ENCODE measurements at places on chromosomes 2 and 18.
A peak's percentile ranks its signal among the peaks of the same experiment; 100 is the strongest.

- DNase-seq = no peak
Measured at GRCh38 chr2:169978402-169979017, 151.3 kb downstream of the UBR3 start.

GRCh38 chr2:79159030-79159429, 523 bp downstream of the REG3A start:
- DNase-seq = no peak

DNA sequence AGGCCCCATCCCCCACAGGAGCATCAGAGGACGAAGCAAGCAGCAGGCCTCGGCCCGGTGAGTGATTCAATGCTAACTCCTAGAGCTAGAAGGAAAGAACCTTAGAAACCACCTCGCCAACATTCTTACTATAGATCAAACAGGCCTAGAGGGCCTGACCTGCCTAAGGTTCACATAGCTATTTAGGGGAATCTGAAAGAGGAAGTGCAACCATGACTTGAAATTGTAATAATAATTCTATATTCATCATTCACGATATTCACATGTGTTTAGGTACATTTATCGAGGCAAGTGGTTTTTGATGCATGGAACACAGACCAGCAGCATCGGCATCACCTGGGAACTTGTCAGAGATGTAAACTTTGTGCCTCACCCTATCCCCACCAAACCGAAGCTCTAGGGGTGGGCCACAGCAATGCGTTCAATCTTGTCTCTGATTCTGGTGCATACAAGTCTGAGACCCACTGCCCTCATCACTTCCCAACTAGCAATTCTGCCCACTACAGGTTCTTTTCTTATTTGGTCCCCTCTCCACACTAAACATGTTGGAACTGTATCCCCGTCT, 78.0 kb upstream of the DNMT3A start:
- no peak for DNase-seq

GRCh38 chr2:99626158-99626557, 136.3 kb upstream of the REV1 start:
- DNase-seq = no peak

- DNase-seq = no peak
Measured at GRCh38 chr2:69993048-69993565, 31.7 kb upstream of the ASPRV1 start.

DNA sequence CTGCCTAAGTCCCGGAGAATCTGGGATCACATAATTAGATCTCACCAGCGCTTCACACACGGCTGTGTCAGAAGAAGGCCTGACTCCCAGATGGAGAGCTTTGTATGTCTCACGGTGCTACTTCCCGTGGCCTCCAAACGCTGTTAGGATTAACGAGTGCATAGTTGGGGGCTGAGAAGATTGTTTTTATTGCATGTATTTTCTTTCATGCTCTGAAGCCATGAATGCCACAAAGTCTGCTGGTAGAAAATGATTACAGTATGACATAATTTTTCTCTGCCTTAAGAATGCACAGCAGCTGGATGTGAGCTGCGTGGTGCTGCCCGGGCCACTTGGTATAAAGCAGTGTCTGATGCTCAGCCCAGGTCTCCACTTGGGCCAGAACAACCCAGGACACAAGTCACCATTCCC, 166.5 kb downstream of the SEPTIN10 start:
- DNase-seq = no peak

GRCh38 chr2:217899231-217900009, 103.4 kb downstream of the TNS1 start:
- DNase-seq = peak; percentile 58

DNA sequence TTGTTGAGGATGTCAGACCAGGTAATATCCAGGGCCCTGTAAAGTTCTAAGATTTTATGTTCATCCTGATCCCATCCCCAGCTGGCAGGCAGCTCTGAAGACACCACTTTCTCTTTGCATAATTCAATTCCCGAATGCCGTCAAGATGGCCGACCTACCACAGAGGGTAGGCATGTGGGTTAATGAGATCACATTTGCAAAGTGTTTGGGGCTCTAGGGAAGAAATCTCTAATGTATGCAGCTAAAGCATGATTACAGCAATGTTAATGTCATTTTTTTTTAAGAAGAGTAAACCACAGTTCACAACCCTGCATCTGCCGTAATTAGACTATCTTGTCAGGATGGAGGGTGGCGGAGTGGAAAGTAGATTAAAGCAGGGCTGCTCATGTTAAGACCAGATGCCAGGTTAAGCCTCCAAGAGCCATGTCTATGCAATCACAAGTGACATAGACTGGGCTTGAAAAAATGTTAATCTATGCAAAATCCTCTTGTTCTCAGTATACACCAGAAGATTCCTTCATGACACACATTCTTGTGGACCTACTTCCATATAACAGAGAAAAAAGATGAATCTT, 131.4 kb downstream of the ALK start:
- DNase-seq = no peak

DNA sequence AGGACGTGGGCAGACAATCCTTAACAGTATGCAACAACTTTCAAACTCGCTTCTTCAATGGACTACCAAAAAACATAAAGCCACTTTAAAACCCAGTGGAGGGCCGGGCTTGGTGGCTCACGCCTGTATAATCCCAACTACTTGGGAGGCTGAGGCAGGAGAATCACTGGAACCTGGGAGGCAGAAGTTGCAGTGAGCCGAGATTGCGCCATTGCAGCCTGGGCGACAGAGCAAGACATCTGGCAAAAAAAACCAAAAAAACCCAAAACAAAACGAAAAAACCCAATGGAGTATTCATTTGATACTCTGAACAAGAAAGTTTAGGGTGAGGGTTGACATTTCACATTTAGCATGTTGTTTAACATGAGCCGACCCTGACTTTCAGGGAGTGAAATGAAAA, 14.0 kb downstream of the RNF125 start:
- DNase-seq = no peak

- no peak for DNase-seq
Measured at GRCh38 chr2:516944-517343, 160.3 kb downstream of the TMEM18 start.

DNA sequence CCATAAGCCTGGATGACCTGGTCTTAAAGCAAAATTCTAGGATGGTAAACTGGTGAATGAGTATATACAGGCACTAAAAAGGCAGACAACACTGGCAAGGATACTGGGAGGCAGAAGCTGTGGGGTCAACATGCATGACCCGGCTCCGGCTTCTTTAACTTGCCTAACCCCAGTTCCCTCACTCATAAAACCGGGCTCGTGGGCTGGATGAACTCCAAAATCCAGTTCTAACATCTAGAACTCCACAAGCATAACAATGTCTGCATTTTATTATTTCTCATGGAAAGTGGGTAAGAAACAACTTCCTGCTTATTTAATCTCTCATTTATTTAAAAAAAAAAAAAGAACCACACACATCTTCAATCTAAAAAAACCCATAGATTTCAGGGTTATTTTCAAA, 57.3 kb downstream of the FARSB start:
- no peak for DNase-seq

DNA sequence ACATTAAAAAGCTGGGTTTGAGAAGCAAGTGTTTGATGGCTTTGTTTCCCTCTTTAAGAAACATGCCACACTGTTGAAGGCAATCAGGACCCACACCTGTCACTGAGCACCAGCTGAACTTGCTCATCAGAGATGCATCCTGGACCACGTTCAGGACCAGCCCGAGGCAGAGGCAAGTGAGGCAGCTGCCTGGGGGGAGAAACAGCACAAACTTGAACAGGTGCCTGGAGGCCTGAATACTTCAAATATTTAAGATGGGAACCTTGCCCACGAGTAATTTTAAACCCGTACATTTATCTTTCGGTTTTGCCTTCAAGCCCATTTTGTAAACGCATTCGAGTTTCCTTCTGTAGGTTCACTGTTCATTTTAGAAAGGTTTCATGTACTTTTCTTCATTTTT, 421.3 kb downstream of the NYAP2 start:
- DNase-seq = no peak

GRCh38 chr2:232304236-232304635, 74.3 kb upstream of the ALPP start:
- DNase-seq = no peak

- no peak for DNase-seq
Measured at GRCh38 chr2:175964195-175964594, 37.9 kb downstream of the LNPK start.

DNA sequence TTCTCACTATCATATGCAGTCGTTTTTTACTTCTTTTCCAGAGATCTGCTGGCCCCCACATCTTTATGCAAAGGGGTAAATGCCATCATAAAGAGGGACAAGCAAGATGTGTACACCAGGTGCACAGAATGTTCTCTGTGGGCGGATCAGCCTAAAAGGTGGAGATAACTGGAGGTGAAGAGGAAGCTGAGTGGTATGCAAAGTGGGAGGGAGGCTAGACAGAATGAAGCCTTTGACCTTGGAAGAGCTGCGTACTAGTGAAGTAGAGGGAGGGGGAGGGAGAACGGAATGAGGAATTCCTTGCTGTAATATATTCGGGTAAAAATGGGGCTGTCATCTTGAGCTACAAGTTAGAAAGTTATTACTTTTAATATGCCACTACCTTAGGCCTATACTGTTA, 287.5 kb upstream of the VRK2 start:
- DNase-seq = no peak

- no peak for DNase-seq
Measured at GRCh38 chr2:141201016-141201565, 929.7 kb downstream of the LRP1B start.

- DNase-seq = no peak
Measured at GRCh38 chr2:234372506-234372905, 124.4 kb downstream of the ARL4C start.

- DNase-seq = no peak
Measured at GRCh38 chr2:236603361-236604015, 33.9 kb downstream of the ACKR3 start.

GRCh38 chr2:217742276-217742675, 260.5 kb downstream of the TNS1 start:
- DNase-seq = no peak

GRCh38 chr2:186593523-186593922, 3.7 kb downstream of the ITGAV start:
- DNase-seq = no peak

- DNase-seq = no peak
Measured at GRCh38 chr18:34494359-34494696, 215.8 kb upstream of the DTNA start.

DNA sequence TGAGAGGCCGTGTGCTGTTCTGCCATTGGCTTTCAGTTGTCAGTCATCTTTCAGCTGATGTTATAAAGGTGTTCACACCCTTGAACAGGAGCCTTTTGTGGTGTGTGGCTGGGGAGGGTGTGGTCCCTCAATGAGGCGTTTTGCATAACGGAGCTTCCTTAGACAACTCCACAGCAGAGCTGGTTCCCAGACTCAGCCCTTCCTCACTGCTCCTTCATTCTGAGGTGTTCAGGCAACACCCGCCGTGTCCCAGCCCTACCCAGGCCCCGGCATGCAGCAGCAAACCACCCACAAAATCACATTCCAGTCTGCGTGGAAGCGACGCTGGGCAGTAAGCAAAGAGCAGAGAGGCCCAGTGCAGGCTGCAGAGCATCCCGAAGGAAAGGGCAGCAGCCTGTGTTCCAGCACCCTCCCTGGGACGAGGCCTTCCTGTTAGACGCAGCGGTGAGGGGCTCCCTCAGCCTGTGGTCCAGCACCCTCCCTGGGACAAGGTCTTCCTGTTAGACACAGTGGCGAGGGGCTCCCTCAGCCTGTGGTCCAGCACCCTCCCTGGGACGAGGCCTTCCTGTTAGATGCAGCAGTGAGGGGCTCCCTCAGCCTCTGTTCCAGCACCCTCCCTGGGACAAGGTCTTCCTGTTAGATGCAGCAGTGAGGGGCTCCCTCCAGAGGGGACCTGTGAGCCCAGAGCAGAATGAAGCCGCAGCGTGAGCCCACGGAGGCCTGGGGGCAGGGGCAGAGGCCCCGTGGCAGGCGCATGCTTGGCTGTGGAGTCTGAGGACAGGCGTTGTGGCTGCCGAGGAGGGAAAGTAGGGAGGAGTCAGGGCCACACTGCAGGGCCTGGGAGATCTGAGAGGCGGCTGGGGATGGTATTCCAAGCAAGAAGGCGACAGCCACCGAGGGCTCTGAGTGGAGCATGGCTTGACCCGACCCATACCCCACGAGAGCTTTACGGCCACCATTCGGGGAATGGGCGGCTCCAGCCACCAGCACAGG, 201.8 kb upstream of the HDAC4 start:
- DNase-seq = no peak

- DNase-seq = no peak
Measured at GRCh38 chr2:176392249-176392648, 123.0 kb downstream of the MTX2 start.

GRCh38 chr2:227296671-227297405, 28.2 kb upstream of the MFF start:
- DNase-seq = no peak

GRCh38 chr2:193810533-193810932, 1615.8 kb upstream of the TMEFF2 start:
- DNase-seq = no peak

- DNase-seq = no peak
Measured at GRCh38 chr2:229539628-229540027, 174.7 kb downstream of the DNER start.

DNA sequence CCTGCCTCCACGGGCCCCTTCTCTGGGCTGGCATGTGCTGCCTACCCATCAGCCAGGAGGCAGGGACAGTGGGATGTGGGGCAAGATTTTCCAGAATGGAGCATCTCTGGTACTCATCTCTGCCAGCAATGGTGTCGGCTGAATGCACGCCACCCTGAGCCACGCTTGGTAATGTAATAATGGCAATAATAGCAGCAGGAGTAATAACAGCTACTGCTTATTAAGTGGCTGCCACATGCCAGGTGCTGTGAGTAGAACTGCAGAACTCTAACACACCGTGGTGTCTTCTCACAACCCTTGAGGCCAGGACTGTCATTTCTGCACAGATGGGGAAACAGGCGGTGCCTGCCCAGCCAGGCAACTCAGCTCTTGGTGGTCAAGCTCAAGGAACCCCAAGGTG, 113.6 kb downstream of the CELF4 start:
- no peak for DNase-seq

DNA sequence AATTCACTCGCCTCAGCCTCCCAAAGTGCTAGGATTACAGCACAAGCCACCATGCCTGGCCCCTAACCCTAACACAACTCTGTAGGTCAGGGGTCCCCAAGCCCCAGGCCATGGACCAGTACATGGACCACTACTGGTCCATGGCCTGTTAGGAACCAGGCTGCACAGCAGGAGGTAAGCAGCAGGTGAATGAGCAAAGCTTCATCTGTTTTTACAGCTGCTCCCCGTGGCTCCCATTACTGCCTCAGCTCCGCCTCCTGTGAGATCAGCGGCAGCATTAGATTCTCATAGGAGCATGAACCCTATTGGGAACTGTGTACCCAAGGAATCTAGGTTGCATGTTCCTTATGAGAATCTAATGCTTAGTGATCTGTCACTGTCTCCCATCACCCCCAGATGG, 201.7 kb downstream of the NRP2 start:
- DNase-seq = no peak

Measured in neuronal stem cell (in vitro differentiated cells).